ENCODE measurements at places on chromosomes 3 and 15.

DNA sequence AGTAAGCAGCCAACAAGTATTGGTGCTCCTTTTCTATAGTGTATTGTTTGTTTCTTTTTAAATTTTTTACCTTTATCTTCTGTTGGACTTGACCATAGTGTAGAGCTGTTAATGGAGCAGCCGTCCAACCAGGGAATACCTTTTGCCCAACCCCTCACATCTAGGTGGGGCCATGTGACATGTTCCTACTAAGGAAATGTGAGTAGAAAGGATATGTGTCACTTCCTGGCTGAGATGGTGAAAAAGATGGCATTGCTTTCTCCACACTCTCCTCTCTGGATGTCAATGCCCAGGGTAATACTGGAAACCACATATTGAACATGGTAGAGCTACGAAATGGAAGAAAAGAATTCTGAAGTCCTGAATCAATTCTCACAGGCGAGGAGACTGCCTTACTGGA lies 218.8 kb downstream of the TBL1XR1 start:
- no peak for DNase-seq

DNA sequence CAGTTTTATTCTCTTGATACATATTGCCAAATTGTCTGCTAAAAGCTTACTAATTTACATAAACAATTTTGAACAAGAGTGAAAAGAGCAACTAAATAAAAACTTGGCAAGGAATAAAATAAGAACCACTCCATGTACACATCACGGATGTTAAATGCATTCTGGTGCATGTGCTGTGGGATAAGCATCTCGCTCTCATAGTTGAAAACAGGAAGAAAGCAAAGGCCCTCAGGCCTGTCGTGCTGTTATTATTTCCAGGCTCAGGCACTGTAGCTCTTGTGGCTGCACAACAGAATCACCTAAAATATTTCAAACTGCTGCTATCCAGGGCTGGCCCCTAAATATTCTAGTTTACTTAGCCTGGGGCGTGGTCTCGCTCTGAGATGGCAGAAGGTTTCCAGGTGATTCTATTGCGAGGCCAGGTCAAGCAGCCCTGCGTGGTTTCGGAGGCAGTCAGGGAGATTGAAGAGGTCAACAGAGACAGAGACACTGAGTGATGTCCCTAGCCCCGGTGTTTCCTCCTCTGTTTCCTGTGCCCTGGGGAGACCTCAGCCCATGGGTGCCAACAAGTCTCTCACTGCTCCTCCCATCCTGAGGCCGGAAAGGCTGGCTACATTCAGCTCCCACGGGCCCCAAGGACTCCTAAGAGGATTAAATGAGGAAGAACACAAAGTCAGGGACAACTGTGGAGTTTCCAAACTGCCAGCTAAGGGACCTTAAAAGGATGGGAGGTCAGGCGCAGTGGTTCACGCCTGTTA lies 18.2 kb upstream of the PDIA5 start:
- DNase-seq, result no peak

GRCh38 chr3:127547761-127548605 lies 42.5 kb downstream of the TPRA1 start:
- DNase-seq, result peak; percentile 88

DNA sequence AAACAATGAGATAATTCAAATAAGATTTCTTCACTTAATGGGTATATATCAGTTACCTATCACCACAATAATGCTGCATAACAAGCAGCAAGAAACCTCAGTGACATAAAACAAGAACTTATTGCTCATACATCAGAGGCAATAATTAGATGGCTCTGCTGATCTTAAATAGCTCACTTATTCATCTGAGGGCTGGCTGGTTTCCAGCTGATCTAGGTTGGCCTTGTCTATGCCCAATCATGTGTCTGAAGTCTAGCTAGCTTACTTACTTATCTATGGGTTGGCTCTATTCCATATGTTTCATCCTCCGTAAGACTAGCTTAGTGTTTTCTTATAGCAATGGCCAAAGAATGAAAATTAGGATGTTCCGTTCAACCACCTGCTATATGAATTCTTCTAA lies 109.4 kb upstream of the AGTR1 start:
- no peak for DNase-seq

- DNase-seq, result no peak
Measured at GRCh38 chr3:39184081-39184967, 8.1 kb downstream of the XIRP1 start.

- DNase-seq, result peak; percentile 66
Measured at GRCh38 chr3:74614107-74614967, at the start of gene CNTN3. TSS of gene CNTN3 (minus strand) at chr3:74614659. CDS start at chr3:74521112, 93,547 bp downstream.

GRCh38 chr3:178420033-178420432 lies 116.2 kb upstream of the KCNMB2 start:
- DNase-seq, result no peak

DNA sequence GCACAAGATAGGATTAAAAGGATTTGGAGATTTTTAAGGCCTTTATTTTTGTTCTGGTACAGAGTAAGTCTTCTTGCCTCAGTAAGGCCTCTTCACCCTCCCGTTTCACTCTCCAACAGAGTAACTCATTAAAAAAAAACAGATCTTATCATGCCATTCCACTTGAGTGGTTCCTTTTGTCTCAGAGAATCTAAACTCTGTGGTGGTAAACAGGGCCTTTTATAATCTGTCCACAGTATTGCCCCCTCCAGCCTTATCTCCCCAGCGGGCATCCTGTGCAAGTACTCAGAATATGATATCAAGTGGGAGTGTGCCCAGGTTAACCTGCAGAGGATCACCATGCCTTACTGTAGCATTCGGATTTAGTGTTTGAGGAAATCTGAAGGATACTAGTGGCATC lies 20.3 kb upstream of the ATOSA start:
- DNase-seq, result no peak

- DNase-seq, result no peak
Measured at GRCh38 chr15:27589260-27589659, 509.9 kb downstream of the OCA2 start.

- no peak for DNase-seq
Measured at GRCh38 chr3:129953621-129954020, 20.9 kb upstream of the TRH start.

DNA sequence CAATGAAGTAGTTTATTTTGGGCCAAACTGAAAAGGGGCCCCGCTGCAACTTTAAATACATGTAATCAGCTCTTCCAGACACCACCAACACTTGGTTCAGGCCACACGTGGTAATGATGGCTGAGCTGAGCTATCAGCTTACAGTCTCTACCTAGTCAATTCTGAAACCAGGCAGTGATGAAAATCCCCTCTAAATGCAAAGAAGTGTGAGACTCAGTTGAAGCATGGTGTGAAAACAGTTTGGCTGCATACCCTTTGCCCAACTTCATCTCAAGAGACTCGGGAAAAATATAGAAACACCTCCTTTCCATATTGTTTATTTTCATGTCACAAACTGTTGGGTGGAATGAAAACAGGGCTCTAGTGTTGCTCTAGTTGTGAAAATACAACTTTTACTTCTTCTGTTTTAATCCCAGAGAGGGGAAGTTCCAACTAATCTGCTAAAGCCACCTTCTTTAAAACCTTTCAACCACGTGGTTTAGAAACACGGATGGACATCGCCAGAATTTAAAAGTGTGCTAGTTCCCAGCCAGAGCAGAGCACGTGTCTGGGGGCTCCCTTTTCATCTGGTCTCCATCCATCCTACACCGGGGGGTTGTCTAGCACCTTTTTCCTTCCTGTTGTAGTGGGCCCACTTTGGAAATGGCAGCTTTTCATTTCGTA lies 229.1 kb downstream of the EPHB1 start:
- DNase-seq, result no peak

DNA sequence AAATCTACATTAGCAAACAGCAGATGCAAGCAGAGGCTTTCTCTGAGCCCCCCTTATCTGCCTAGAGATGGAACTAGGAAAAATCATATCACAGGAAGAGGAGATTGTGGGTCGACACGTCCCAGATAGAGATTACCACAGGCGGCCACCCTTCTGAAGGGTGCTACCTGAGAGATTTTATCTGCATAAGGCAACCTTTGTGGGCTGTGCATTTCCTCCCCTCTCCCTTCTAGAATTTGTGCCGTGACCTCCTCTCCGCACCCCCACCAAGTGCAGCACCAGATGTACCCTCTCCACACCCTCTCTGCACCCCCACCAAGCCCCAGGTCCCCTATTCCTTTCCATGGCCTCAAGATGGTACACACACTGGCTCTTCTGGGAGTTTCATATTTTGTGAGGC lies 27.4 kb downstream of the METTL6 start:
- DNase-seq, result no peak

DNA sequence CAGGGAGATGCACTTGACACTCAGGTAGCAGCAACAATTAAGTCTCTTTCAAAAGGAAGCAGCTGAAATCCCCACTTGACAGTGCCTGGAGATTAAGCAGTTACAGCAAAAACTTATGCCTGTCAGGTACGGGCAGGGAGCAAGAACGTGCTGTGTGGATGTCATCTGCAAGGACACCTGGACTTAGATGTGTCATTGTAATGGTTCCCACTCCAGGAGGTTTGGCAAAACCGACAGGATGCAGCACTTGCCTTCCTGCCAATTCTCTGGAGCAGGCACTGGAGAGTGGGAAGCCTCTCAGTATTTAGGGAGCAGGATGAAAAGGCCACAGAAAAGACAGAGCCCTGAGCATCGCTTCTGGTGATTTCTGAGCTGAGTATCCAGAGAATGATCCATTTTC lies 292.4 kb downstream of the PDCD6IP start:
- DNase-seq, result no peak

- no peak for DNase-seq
Measured at GRCh38 chr3:105364128-105364527, 2.6 kb upstream of the ALCAM start.

DNA sequence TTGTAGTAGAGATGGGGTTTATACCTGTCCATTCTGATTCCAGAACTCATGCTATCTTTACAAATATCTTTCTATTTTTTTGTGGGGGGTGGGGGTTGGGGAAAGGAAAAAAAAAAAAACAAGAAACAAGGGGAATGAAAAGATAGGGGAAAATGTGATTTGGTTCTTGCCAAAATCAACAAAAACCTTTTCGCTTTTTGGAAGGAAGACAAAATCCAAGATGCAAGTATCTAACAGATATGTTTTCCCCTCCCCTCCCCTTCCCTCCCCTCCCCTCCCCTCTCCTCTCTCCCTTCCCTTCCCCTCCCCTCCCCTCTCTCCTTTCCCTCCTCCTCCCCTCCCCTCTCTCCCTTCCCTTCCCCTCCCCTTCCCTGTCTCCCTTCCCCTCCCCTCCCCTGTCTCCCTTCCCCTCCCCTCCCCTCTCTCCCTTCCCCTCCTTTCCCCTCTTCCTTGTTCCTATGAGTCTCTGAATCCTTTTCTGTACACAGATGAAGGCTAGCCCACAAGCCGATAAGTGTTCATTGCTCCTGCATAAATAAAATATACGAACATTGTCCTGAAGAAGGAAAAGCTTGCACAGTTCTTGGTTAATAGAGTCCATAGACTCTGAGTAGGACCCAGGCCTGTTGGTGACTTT lies 551.9 kb downstream of the EDEM1 start:
- no peak for DNase-seq

DNA sequence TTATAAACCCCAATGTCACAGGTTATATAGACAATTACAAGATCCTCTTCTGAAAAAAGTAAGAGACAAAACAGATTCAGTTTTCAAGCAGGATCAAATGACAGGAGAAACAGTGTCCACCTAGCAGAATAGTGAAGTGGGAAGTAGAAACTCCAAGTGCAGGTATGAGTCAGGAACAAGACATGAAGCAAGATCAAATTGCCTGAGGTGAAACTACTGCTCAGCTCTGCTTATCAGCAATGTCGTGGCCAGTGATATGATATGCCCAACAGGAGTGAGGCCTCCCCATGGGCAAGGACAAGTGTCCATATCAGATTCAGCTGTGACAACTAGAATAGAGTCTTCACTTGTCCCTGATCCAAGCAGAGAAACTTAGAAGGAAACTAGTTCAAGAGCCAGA lies 100.0 kb downstream of the ZMAT3 start:
- no peak for DNase-seq

- no peak for DNase-seq
Measured at GRCh38 chr3:184981071-184981470, 169.1 kb downstream of the VPS8 start.

GRCh38 chr15:59372352-59373211 lies at the start of gene MYO1E:
TSS of gene MYO1E (minus strand) at chr15:59372871. CDS start at chr15:59372500, 371 bp downstream.
- DNase-seq, result peak; percentile 78

GRCh38 chr3:9021271-9022009 lies 58.2 kb upstream of the RAD18 start:
- no peak for DNase-seq

DNA sequence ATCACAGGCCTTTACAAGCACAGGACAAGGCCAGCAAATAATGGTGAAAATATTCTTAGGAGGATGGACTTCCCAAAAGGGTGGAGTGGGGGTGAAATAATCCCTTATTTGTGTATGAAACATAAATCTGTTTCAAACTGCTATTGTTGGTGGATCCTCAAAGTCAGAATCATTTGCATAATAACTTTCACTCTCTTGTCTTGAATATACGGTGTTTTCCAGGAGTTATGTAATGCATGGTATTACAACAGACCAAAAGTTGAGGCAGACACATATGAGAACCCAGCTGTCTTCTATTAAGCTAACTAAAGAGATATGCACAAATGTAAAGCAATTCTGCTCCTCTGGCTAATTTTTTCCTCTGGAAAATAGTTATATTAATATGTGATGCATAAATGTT lies 57.7 kb downstream of the PRTG start:
- DNase-seq, result no peak

GRCh38 chr3:115708540-115708939 lies 85.2 kb downstream of the GAP43 start:
- DNase-seq, result no peak

- DNase-seq, result no peak
Measured at GRCh38 chr15:76070921-76071635, 11.3 kb downstream of the TMEM266 start.

- DNase-seq, result no peak
Measured at GRCh38 chr3:5006755-5007202, 27.5 kb downstream of the BHLHE40 start.

- no peak for DNase-seq
Measured at GRCh38 chr3:197308591-197308990, 10.2 kb upstream of the DLG1 start.

- no peak for DNase-seq
Measured at GRCh38 chr3:5314897-5315296, 127.4 kb downstream of the EDEM1 start.

DNA sequence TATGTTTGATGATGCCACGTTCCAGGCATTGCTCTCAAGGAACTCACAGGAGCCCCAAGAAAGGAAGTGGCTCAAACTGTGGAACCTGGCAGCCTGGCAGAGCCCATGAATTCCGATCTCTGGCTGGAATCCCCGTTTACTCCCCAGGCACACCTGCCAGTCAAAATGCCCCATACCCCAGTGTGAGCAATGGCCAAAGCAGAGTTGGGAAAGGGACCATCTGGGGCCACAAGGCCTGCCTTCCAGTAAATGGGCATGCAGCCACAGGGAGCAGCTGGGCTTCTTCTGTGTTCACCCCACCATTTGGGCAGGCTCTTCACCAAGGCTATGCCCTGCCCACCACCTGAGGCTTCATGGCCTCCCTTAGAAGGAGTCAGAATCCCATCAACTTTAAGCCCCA lies 257.0 kb upstream of the GOLGA6L4 start:
- no peak for DNase-seq

Data from ascending aorta (tissue), 2 donors.